Muscle of leg (tissue), 16 donors: ENCODE measurements at places on chromosomes 13 and 19. TPM values are rescaled to one million over a fixed set of nuclear protein-coding genes. Genes with fewer than 3 reads are reported as not detected.

- no peak for DNase-seq
These were observed 6.1 kb upstream of the ZNF681 start for GRCh38 chr19:23764781-23765180.

DNA sequence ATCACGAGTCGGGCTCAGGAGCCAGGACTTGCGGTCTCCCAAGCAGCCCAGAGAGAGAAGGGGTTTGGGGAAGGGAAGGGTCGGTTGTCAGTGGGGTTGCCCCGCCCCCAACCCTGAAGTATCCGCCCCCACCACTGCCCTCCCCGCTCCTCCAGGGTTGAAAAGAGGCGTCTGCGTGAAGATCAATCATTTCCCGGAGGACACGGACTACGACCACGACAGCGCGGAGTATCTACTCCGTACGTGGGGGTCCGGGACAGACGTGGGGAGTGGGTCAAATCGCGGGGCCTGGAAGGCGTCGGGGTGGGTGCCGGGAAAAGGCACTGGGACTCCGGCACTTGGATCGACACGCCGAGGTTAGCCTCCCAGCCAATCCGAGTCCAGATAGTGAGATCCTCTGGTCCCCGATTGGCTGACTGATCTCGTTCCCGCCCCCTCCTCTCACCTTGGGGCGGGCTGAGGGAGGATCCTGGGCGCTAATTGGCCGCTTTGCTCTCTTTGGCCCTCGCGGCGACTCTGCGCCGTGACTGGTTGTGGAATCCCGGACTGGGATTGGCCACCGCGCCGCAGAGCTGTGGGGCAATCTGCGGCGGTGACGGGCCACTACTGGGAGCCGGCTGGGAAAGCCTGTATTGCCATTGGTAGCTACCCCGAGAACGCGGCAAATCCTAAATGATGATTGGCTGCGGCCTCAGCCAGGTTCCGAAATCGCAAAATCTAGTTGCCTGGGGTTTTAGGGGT, 13.3 kb upstream of the CACNG6 start:
- DNase-seq, result peak; percentile 78

DNA sequence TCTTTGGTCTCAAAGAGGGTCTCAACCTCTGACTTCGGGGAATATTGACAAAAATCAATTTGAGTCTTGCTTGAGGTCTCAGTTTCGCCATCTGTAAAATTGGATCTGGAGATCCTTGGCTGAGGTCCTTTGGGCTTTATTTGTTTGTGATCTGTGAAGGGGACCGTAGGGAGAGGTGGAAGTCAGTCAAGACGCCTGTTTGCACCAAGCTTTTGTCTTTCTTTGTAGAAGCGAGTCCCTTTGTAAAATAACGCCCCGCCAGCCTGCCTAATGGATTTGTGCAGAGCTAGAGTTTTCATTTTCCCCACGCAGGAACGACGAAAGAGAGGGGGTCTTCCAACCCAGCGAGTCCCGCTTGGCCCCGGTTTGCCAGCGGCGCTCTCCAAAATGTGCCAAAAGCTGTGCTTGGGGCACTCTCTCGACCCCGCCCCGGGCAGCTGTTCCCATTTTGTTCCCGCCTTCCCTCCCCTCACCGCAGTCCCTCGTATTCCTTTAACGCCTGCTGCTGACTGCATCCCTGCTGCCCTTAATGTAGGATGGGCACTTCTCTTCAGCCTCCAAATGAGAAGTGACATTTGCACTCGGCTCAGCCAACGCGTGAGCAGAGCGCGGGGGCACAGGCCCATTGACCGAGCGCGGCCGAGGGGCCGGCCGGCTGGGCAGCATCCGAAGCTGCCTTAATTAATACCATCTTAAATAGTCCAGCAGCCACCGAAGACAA, 13.0 kb downstream of the ZIC5 start:
- no peak for DNase-seq

- DNase-seq, result no peak
These were observed 180.4 kb downstream of the ZNF536 start for GRCh38 chr19:30552593-30552992.

DNA sequence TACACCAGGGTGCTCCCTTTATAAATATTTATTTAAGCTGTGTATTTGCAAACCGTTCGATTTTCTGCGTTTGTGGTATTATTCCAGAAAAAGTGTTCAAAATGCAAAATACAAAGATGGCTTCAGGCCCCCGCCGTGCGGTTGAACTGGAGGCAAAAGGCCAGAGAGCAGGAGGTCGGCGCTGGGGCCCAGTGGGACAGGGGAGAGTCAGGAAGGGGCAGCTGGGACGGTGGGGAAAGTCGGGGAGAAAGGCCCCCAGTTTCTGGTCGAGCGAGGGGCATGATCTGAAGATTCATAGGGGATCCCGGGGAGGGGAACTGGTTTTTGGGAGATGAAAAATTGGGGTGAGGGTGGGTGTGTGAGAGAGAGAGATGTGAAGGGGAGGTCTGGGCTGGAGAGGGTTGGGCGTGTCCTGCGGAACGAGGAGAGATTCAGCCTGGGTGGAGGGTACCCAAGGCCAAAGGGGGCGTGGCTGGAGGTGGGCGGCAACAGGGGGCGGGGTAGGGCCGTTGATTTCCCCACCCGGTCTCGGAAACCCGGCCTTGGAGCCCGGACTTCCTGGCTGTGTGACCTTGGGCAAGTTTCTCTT, 678 bp downstream of the ISOC2 start:
- DNase-seq, result peak; percentile 95

DNA sequence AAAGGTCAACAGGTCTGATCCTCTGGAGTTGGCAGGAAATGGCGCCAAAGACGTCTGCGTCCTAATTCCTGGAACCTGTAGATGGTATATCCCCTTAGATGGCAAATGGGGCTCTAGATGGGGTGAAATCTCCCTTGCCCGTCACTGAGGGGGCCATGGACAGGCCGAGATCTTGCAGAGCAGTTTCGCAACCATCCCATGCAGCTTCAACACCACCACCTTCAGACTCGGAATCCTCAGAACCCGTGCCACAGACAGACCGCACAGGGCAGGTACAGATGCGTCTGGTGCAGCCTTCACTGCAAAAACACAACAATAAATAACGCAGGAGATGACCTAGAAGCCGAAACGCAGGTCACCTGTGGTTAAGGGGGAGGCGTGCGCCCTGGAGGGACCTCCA, 17.7 kb downstream of the REXO1 start:
- DNase-seq, result no peak

DNA sequence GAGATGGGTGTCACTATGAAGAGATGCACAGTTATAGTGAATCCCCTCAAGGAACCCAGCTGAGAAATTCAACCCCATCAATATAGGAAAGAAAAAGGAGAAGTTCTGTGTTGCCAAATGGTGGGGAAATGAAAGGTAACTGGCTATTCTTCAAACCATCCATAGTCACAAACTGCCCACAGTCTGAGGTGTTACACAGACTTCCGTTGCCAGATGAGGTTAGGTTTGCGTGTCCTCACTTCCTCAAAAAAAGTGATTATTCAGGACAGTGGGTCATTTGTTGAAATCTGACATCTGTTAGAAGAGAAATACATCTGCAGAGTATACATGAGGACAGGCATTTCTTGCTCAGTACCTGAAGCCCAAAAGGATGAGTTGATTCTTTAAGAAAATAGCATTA, 9.0 kb downstream of the SIGLEC5 start:
- DNase-seq, result peak; percentile 7

DNA sequence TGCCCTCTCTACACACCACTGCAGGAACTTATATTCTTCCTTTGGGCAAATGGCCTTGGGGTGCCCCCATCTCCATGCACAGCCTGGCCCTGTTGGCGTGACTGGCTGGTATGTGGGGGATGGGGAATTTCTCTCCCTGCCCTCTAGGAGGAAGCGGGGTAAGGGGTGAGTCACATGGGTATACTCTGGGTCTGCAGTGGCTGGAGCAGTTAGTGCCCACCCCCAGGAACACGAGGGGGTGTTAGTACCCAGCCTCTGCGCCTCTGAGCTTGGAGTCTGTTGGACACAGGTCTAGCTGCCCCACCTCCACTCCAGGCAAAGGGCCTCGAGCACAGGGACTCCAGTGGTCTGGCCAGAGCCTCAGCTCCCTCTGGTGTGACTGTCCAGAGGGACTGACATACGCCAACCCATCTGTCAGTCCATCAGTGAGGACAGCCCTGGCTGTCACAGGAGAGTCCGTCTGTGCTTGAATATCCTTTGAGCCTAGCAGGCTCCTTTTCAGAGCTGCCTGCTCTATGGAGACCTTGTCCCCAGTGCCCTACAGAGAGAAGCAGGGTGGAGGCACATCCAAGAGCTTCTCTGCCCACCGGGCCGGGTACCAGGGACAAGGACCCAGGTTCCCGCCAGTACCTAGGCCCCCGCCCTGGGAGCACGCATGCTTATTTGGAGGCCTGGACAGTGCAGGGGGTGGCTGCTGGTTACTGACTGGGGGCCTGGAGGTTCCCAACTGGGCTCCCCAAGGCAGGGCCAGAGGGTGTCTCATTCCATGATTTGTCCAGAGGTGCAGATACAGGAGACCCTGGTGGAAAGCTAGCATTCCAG, 66.6 kb downstream of the CHST8 start:
- DNase-seq, result no peak

GRCh38 chr19:34335914-34336313, 29.1 kb upstream of the GPI start:
- no peak for DNase-seq

- no peak for DNase-seq
These were observed 19.1 kb upstream of the LMTK3 start for GRCh38 chr19:48530770-48531169.

GRCh38 chr19:46471811-46472543, 614 bp upstream of the PNMA8A start:
- peak; percentile 59 for DNase-seq

- no peak for DNase-seq
These were observed 414.2 kb downstream of the EFNB2 start for GRCh38 chr13:106121173-106121754.

DNA sequence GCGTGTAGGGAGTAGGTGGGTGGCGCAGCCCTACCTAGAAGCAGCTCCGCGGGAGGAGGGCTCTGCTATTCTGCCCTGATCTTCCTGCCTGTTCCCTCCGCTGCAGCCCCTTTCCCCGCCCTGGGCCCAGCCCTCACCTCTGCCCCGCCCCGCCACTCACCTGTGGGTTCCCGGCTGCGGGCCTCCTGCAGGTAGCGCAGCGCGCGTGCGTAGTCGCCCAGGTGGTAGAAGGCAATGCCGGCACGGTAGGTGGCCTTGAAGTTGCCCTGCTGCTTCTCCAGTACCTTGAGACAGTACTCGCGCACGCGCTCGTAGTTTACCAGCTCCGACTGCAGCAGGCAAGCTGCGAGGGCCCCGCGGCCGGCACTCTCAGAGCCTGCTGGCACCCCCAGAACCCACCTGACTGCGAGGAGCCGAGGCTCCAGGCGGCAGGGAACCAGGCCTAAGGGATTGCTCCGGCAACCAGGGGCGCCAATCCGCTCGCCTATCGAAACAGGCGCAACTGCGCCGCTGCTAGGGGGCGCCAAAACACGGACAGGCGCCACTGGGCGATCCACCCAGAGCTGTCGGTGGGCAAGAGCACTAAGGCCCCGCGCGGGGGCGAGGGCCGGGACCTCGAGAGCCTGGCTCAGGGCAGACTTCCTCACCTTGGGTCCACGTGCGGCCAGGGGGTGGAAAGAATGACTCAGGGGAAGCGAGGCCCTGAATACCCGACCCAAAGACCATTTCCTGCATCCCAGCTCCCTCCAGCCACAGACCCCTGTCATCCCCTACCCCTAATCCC, 965 bp downstream of the TTC9B start:
- no peak for DNase-seq

- no peak for DNase-seq
These were observed 208.9 kb downstream of the DNAJC15 start for GRCh38 chr13:43232144-43232872.

- peak; percentile 79 for DNase-seq
These were observed 324 bp upstream of the FBXO17 start for GRCh38 chr19:38975861-38976271.

The EID2B gene
- polyA plus RNA-seq, result 2.3 TPM

The POSTN gene
- 1,081 TPM for polyA plus RNA-seq

The KLK12 gene
- polyA plus RNA-seq, result not detected

The CEACAM8 gene
- 0.31 TPM for polyA plus RNA-seq

The NANOS3 gene
- 2.0 TPM for polyA plus RNA-seq

The PCSK4 gene
- 0.84 TPM for polyA plus RNA-seq

The TEAD2 gene
- polyA plus RNA-seq, result 75.0 TPM

The RB1 gene
- 53.2 TPM for polyA plus RNA-seq
